ENCODE measurements at places on chromosomes 5 and 9.

- peak; percentile 44 for DNase-seq
Observed at GRCh38 chr5:115068239-115069086, 101.2 kb downstream of the TRIM36 start.

DNA sequence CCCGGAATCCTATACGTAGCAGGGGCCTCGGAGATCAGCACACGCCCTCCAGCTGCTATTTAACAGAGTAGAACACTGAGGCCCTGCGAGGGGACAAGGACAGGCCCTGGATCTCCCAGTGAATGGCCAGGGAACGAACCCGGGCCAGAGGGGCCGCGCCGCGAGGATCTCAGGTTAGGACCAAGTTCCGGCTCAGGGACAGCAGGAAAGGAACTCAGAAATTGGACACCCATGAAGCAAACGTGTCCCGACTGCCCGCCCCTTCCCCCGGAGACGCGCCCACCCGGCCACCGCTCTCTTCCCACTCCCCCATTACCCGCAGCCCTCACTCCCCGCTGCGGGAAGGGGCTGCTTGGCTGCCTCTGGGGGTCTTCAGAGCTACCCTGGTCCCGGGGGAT, 1.0 kb upstream of the FOXE1 start:
- no peak for DNase-seq

DNA sequence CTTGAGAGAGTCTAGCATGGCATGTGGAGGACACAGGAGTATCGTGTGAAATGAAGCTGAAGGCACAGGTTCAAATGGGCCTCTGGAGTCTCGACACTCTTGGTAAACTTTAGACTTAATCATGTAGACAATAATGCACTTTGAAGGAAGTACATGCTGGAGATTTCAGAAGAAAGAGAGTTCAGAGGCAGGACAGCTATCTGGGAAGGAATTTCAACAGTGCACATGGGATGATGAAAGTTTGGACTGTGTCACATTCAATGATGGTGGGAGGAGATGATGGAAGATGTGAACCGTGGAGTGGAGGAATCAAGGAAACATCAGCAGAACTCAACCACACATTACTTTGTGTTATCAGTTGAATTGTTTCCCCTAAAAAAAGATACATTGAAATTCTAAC, 88.6 kb upstream of the PAPPA start:
- no peak for DNase-seq

DNA sequence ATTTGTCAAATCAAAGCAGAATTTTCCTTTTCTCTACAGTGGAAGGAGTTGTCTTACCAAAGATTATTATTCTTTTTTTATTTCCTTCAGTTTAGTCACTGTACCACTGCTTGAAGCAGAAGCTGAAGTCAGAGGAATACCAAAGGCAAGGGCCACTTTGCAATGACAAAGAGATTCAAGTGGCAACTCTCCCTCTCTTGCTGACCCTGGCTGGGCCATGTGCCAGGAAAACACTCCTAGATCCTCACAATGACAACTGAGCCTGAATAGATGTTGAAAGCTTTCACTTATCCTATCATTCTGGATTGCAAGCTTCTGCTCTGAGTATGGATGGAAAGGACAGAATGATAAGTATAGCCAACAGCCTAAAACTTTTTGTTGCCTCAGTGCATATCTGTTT, 618.3 kb downstream of the NR2F1-AS1 start:
- DNase-seq, result no peak

DNA sequence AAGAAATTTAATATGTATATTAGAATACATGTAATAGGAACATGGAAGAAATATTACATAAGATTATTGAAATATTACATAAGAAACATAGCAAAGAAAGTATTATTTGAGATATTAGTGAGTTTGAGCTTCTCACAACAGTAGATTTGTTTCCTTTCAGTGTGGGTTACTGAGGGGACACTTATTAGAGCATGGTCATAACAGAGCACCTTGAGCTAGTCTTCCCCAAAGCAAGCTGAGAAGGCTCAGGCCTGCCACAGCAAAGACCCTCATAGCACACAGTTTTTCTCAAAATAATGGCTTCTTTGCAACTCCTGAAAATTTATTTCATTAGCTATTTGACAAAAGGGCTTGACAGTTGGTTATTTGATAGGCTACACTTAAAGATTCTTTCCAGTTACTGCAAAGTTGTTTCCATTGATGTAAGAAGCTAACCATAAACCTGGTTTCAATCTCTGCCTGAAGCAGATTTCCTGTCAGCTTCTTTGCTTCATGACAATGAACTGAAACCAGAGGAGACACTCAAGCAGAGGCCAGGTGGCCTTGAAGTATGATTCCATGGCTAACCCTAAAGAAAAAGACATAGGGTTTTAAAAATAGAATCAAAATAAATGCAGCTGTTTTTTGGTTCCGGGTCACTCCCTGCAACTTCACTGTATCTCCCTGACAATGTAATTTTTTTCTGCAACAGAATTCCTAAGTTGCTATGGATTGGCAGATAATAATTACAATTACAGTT, 68.6 kb downstream of the ERMP1 start:
- DNase-seq, result no peak

DNA sequence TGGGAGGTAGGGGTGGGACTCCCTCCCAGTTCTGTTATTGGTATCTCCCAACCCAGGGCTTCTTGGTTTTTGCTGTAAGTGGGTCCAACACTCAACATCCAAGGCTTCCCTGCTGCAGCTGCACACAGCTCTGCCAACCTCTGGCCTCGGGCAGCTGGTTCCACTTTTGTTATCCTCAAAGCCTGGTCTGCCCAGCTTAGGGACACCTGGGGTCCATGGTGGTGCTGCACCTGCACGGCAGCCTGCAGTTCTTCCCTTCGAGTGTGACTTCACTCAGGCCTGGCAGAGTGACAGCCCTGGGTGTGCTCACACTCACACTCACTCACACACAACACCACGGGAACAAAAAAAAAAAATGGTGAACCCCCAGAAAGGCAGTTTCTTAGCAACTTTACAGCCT, 15.3 kb upstream of the SAP30L start:
- no peak for DNase-seq

- no peak for DNase-seq
Observed at GRCh38 chr9:81474125-81474524, 215.2 kb downstream of the TLE1 start.

- no peak for DNase-seq
Observed at GRCh38 chr5:75886706-75887105, 169.5 kb upstream of the POC5 start.

GRCh38 chr9:92970467-92970923, 23.2 kb downstream of the FGD3 start:
- DNase-seq, result peak; percentile 74

DNA sequence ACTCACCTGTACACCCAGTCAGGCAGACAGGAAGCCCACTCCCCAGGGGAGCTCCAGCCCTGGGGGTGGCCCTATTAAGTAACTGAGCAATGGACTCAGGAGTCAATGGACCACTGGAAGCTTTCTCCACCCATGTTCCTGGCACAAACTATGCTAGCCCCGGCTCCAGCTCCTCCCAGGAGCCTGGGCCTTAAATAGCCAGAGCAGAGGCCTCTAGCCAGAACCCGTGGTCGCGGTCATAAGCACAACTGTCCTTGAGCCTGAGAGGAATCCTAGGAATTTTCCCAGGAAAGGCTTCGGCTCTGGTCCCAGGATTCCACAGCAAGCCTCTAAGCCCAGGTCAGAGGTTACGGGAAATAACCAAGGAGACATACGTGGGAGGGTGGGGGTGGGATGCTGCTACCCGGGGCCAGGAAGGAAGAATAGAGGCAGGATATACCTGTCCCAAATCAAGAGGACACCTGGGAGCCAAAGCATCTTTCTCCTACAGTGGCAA, 5.5 kb downstream of the SEPTIN8 start:
- DNase-seq, result no peak

DNA sequence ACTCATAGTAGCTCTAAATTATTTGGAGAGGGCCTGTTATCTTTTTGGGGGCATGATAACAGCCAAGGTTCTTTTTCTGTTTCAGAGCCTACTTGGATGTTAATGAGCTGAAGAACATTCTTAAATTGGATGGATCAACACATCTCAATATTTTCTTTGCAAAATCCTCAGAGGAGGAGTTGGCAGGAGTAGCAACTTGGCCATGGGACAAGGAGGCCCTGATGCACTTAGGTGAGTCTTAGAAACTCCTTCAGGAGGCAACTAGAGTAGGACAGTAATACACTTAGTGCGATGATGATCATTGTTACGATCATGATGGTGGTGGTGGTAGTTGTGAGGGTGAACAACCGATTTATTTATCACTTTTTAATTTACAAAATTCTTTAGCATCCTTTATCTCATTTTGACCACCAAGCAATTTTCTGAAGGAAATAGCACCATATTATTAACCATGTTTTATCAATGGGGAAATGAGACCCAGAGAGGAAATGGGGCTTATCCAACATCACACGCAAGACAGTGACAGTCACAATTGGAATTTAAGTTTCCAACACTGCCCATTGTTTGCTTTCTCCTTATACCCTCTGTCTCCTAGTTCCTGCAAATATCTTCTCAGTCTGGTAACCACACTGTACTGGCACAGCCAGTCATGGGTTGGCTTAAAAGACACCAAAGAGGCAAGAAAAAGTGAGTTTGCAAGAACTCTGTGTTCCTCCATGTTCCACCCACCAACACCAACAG, 54.0 kb downstream of the PAPPA start:
- DNase-seq, result no peak

DNA sequence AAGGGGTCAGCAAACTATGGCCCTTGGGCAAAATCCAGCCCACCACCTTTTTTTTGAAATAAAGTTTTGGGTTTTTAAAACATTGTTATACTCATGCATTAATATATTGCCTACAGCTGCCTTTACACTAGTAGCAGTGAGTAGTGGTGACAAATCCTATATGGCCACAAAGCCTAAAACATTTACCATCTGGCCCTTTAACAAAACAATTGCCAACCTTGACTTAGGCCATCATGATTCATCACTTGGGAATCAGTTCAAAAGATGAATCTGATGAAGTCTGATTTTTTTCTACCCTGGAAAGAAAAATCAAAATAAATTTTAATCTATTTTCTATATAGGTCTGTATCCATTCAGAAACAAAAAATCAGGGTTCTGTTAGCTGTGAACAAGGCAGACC, 484.9 kb downstream of the BNC2 start:
- no peak for DNase-seq

DNA sequence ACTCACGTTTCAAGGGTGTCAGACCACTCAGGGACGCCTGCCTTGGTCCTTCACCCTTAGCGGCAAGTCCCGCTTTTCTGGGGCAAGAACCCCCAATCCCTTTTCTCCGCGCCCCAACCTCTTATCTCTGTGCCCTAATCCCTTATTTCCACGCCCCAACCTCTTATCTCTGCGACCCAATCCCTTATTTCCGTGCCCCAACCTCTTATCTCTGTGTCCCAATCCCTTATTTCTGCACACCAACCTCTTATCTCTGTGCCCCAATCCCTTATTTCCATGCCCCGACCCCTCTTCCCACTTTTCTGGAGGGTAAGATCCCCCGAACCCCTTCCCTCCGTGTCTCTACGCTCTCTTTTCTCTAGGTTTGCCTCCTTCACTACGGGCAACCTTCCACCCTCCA, 139.4 kb downstream of the DAB2IP start:
- no peak for DNase-seq

DNA sequence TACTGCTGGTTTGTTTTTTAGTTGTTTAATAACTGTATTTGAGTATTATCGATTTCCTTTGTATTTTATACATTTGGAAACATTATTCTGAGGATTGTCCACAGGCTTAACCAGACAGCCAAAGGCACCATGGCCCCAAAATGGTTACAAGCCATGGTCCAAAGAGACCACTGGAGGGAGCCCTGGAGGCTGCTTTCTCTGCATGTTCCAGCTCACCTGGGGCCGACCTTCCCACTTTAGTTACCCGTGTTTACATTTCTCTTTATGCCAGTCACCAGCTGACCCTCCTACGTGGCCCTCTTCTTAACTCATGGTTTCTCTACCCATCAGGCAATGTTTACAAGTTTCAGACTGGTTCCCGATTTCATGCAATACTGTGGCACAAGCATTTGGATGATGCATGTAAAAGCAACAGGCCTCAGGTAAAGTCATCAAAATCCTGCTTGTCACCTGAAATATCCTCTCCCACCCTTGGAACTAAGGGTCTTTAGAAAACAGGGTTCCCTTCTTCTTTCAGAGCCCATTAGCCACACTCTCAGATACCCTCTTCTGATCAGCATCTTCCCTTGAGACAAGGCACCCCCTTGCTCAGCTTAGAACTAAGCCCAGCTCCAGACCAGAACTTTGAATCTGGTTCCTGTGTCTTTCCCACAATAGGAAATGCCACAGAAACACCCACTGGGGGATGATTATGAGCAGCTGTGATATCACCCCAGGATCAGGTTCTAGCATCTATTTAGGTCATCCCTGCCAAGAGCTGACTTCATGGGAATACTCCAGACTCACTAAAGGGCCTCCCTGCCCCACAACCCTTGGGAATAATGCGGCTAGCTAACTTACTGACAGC, 49.9 kb upstream of the GARNL3 start:
- peak; percentile 67 for DNase-seq

GRCh38 chr9:133943036-133943780, 48.9 kb downstream of the VAV2 start:
- no peak for DNase-seq

DNA sequence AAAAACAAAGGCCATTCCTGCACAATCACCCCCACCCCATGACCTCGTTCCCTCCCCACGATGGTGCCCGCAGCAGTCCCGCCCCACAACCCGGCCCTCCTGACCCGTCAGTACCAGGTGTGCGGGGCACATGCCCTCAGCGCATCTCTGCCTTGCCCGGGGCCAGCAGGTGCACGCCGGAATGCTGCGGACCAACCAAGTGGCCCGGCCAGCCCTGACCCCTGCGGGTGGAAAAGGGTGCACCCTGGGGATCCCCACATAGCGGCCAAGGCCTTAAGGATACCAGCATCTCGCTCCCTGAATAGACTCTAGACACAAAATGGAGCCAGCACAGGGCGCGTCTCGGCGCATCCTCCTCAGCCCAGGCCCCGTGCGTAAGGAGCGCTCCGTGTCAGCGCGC, 6.0 kb downstream of the SFXN1 start:
- DNase-seq, result no peak

DNA sequence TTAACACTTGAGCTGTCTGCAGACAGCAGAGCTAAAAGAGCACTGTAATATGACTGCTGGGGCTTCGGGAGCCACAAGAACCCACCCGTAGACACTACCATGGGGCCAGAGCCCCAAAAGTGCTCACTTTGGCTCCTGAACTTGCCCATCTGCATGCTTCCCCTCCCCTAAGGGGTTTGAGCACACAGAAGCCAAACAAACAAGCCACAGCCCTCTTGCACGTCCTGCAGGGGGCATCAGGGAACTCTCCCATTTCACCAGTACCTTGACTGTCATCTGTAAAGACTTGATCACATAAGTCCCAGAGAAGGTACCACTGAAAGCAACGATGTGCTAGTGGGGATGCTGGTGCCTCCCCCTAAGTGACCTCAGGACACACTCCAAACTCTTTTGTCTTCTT, 681.8 kb downstream of the SEMA5A start:
- peak; percentile 92 for DNase-seq

- peak; percentile 78 for DNase-seq
Observed at GRCh38 chr9:97528529-97529230, 27.2 kb downstream of the TMOD1 start.
